Mesenteric fat pad (tissue), 1 donor: ENCODE measurements at places on chromosomes 5 and 9. TPM values are rescaled to one million over a fixed set of nuclear protein-coding genes. Genes with fewer than 3 reads are reported as not detected.

The STPG3 gene
- total RNA-seq, result not detected

The AMBP gene
- total RNA-seq, result not detected

The OR1Q1 gene
- not detected for total RNA-seq

GRCh38 chr5:151219789-151220188 is 4.1 kb downstream of the CCDC69 start:
- DNase-seq, result no peak

GRCh38 chr5:32278406-32278805 is 34.3 kb downstream of the MTMR12 start:
- no peak for DNase-seq

GRCh38 chr5:138770291-138770690 is 17.1 kb downstream of the CTNNA1 start:
- no peak for DNase-seq

DNA sequence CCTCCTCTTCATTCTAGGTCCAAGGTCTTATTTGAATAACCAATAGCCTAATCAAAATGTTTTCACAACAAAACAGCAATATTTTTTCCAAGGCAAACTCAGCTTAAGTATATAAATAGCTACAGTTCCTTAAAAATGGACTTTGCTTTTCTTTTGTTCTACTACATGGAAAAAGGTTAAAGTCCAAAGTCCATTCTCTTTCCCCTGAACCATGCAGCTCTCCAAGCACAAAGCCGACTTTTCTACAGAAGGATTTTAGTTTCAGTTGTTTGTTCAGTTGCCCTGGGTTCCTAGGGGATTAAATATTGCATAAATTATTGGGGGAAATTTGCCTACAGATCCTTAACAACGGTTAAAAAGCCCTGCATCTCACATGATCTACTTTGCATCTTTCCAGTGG is 677.0 kb upstream of the KLF4 start:
- no peak for DNase-seq

- DNase-seq, result no peak
Measured at GRCh38 chr5:124056991-124057723, 545.2 kb downstream of the CSNK1G3 start.
